Body of pancreas (tissue), 4 donors: ENCODE measurements at places on chromosomes 7 and 10. TPM values are rescaled to one million over a fixed set of nuclear protein-coding genes. Genes with fewer than 3 reads are reported as not detected.

SPDYE1 gene
- total RNA-seq = not detected

AKR1B15 gene
- 0.52 TPM for total RNA-seq

ZNF786 gene
- total RNA-seq = 1.8 TPM

ADAM22 gene
- total RNA-seq = 3.6 TPM

DNA sequence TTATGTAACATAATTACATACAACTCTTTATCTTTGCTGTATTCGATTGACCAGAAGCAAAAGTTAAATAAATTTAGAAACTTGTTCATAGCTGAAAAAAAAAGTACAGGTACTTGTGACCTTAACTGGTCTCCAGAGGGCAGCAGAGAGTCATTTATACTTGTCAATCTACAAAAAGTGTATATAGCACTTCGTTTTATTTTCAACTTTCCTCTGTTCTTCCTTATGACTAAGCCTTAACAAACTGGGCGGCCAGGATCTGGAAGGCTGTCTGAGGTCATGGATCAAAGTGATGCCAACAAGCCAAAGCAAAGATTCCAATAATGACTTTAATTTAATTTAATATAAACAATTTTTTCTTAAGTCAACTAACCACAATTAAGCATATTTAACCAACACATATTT is 29.8 kb downstream of the C10orf67 start:
- peak; percentile 75 for DNase-seq

- no peak for DNase-seq
Measured at GRCh38 chr10:18501198-18501597, 150.2 kb downstream of the NSUN6 start.

GRCh38 chr10:112739592-112740353 is 210.3 kb upstream of the TCF7L2 start:
- DNase-seq = no peak

DNA sequence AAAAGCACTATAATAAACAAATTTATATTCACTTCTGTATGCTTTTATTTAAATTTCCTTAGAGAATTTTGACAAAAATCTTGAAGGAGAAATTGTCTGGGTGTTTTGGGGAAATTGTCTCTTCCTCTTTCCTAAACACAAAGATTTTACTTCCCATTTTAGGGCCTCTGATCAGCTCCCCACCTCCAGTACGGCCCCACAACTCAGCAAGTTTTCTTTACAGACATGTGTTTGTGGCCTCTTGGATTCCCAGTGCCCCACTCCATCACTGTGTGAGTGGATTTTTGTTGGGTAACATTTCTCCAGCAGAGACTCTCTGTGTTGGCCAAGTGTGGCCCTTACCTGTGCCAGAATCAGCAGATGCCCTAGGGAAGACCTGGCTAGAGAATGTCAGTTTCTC is 182.8 kb upstream of the CDC14C start:
- no peak for DNase-seq

DNA sequence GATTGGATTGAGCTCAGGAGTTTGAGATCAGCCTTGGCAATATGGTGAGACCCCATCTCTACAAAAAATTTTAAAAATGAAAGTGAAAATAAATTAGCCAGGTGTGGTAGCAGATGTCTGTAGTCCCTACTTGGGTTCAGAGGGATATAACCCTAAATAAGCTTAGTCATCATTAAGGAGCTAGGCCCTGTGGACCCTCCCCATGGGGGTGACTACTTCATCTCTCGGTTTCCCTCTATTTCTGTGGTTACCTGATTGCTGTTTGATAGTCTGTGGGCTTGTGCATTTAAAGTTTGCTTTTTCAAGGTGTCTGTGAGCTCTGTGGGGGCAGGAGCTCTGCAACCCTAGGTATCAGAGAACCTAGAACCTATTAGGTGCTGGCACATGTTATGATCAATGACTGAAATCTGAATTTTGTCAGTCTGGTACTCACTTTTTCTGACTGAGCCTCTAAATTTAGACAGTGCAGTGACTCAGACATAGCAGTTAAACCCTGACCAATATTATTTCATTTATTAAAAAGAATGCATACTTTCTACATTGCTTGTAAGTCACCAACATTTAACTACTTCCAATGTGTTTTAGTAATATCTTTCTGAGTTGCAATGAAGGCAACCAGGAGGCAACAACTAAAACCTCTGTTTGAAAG is 8.1 kb upstream of the CUZD1 start:
- DNase-seq = no peak

DNA sequence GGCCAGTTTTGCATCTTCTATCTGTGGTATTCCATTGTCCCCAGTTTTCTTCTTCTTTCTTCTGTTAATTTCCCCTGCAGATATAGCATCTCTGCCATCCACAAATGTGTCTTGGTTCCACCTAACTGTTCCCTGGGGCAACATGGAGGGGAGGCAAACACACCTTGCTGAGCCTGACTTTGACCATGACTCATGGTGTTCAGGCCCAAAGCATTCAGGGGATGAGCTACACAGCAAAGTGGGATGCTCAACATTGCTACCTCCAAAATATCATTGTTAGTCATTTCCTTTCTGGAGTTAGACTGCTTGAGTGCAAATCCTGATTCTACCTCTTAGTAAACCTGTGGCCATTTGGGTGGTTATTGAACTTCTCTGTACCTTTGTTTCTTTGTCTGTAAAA is 542.7 kb downstream of the LRMDA start:
- no peak for DNase-seq

- DNase-seq = no peak
Measured at GRCh38 chr10:32051926-32052325, 4.3 kb downstream of the KIF5B start.

- DNase-seq = peak; percentile 45
Measured at GRCh38 chr10:92914478-92915325, 66.4 kb downstream of the EXOC6 start.
